Activated CD4-positive, CD25-positive, alpha-beta regulatory T cell treated with anti-CD3 and anti-CD28 coated beads, Interleukin-2, amount 50 U/mL, for 72 hours (primary cell): ENCODE measurements at places on chromosomes 6 and 20.

GRCh38 chr6:110939429-110940200 is 18.9 kb upstream of the GTF3C6 start:
- DNase-seq: no peak

DNA sequence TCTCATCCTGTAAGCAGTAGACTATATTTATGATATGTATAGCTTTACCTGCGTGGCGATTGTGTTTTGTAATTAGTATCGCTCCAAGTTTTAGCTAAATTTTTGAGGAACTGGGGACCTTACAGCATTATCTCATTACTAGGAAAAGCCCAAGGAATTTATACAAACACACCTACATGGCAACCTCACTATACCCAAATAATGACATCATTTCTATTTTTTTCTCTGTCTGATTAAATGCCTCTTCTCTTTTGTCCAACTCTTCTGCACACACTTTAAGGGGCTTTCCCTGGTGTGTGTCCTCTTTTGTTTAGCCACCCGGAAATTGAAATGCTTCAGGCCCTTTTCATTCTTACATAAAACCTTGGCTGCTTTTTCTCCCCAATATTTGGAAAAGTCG is 82.9 kb upstream of the EXOC2 start:
- DNase-seq: no peak

GRCh38 chr20:4130404-4131189 is 115.2 kb upstream of the RNF24 start:
- DNase-seq: no peak

DNA sequence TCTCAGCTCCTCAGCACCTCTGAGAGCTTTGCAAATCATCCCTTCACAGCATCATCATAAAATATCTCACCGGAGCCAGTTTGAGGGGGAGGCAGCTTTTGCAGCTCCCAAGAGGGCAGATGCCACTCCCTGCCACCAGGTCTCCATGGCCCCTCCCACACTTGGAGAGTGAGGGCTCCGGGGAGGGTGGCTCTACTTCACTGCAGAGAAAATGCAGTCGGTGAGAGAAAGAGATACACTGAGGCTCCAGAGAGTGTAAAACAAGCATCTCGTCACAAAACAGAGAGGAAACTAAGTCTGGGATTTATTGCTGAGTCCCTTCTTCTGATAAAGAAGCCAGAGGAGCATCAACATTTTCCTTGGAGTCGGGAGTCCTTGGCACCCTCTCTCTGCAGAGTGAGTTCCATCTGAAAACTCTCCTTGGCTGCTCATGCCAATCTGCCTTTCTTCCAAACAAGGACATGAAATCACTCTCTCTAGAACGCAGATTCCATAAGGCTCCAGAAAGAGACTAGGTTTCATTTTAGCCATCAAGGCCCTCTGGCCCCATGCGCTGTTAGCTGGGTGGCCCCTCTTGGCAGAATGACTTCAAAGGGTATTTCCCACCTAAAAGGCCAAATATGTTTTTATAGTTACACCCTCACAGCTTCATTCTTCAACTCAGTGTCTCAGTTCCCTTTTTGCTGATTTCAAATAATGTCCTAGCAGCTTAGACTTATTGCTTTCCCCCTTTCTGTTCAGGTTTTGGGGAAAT is 70.6 kb upstream of the F13A1 start:
- no peak for DNase-seq

DNA sequence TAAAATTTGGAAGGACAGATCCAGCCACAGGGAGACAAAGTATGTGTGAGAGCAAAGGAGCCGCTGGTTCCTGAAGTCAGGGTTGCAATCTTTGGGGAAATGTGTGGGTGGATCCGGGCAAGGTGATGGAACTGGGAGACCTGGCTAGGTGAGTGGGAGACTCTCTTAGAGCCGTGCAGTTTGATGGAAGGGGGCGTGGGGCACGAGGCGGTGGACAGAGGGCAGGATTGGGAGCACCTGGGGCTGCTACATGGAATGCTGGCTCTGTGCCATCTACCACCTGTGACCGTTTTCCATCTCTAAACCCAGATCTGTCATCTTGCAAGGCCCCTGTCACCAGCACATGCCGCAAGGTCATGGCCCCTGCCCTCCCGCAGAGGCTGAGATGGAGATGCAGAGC is 268.4 kb downstream of the SMOC2 start:
- DNase-seq: no peak

DNA sequence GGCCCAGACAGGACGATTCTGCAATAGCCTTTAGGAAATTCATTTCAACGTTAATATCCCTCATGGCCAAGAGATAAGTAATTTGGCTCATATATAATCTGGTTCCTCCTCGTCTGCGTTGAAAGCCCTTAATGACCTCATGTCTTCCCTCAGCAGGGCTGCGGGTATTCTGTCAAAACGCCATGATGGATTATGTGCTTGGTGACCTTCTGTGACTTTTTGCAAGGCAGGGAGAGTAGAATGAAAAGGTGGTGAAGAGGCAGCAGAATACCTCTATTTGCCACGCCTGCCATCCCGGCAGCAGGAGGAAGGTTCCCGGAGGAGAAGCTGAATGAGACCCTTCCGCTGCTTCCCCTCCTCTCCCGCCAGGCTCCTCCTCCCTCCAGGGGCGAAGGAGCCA is 41.1 kb upstream of the SPACA1 start:
- no peak for DNase-seq

DNA sequence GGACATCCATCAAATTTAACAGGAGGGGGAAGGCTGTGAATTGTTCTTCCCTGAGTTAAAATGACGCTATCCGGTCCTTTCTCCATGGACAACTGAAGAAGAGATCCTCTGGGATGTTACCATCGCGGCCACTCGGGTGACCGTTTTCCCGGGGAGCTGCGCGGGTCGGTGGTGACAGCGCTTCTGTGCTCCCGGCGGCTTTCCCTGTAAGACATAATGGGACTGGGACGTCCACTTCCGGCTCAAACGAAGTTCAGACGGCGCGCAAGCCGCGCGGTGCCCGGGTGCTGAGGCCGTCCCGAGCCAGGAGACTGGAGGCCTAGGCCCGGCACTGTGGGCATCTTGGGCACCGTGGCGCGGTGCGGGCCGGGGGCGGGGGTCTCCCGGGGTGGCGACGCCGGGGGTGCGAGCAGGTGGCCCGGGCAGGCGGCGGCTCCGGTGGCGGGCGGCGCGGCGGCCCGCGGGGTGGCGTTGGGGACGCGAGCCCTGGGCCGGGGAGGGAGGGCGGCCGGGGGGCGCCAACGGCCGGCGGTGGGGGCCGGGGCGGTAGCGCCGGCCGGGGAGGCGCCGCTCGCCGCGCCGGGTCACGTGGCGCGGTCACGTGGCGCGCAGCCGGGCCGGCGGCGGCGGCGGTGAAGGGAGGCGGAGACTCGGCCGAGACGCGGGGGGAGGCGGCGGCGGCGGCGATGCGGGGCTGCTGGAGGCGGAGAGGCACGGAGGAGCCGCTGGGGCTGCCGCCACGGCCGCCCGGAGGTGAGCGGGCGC is 63.6 kb downstream of the GTF2H5 start:
- DNase-seq: peak; percentile 83
